NCI-H1436 (cell line): ENCODE measurements at places on chromosomes 1 and 21.
A peak's percentile ranks its signal among the peaks of the same experiment; 100 is the strongest.

DNA sequence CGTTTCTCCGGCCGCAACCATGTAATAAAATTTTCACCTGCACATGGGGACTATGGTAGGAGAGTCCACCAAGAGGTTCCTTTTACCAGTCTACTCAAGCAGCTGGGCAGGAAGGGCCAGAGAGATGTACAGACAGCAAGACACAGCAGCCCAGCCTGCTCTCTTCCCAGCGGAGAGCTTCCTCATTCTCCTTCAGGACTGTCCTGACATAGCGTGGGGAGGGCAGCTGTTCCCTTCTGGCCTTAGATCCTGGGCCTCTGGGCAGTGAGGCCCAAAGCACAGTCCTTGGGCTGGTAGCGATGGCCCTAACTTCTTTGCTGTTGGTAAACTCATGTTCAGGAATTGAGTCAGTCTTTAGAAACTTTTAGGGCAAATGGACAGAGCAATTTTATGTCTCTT is 89.1 kb downstream of the BCAR3 start:
- no peak for DNase-seq

GRCh38 chr1:112358061-112358770 is 37.8 kb upstream of the CTTNBP2NL start:
- DNase-seq, result no peak

DNA sequence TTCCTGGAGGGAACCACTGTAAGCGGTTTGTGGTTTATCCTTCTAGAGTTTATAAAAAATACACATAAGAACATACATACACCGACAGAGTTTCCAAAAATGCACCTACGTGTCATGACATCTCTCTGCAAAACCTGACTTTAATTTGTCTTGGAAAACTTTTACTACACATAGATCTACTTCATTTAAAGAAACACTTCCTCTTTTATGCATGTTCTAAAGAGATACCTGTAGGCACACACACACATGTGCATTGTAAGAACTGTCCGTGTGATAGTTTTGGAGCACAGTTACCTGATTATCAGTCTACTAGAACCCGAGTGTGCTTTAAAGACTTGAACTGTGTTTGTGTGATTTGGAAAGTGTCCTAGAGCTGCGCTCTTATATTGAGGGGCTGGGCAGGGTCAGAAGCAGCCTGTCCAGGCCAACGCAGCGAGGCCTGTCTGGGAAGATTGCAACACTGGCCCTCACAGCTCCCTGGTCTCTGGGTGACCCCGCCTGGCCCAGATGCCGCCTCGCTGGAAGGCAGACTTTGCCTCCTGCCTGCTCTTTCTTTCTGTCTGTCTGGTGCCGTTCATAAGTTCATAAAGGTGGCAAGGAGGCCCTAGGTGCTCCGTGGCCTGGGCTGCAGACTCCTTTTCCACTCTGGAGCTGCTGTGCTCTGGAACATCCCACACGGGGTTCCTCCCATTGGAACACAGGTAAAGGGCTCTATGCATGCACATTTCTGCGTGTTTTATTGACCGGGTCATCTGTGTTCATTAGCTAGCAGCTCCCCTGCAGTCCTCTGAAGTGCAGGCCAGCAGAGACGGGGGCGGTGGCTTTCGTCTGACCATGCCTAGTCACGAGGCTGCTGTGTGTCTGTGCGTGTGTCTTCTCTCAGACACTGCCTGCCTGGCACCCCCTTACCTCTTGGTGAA is 46.3 kb downstream of the AGPAT3 start:
- DNase-seq, result no peak

GRCh38 chr1:1259119-1259488 is 12.6 kb upstream of the C1QTNF12 start:
- DNase-seq, result no peak

DNA sequence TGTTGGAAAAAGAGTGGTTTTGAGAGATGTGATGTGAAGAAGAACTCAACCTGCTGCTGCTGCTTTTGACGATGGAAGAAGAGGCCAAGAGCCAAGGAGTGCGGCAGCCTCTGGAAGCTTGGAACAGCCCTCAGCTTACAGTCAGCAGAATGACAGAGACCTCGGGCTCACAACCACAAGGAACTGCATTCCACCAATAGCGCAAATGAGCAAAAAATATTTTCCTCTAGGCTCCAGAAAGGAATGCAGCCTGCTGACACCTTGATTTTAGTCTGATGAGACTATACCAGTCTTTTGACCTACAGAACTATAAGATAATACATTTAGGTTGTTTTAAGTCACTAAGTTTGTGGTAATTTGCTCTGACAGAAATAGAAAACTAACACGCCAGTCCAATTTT is 10.2 kb downstream of the SDHB start:
- DNase-seq, result no peak

DNA sequence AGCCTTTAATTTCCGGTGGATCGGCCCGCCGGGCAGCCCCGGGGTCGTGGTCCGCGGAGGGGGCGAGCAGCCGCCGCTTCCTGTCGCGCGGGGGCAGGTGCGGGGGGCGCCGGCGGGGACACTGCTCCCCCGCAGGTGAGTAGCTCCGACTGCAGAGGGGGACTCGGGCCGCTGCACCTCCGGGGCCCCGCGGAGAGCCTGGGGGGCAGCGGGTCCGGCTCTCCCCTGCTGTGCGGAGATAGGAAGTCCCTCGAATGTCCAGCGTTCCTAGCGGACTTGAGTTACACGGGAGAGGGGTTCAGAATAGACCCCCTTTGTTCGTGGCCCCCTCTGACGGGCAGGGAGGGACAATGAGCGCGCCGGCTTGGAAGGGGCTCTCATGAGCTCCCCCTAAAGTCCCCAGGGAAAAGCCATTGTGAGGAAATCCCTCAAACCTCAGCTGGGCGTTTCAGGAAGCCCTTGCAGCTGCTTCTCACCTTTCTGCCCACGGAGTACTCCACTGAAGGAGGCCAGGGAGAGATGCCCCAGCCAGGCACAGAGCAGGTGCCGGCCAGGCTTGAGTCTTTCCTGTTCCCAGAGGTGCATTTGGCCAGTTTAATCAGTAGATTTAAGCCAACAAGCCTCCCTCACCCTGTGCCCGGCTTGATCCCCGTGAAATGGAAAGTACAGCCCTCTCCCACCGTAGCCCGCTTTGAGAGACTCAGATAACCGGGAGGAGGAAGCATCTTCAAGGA is 925 bp downstream of the PDE9A start:
- DNase-seq, result peak; percentile 84

DNA sequence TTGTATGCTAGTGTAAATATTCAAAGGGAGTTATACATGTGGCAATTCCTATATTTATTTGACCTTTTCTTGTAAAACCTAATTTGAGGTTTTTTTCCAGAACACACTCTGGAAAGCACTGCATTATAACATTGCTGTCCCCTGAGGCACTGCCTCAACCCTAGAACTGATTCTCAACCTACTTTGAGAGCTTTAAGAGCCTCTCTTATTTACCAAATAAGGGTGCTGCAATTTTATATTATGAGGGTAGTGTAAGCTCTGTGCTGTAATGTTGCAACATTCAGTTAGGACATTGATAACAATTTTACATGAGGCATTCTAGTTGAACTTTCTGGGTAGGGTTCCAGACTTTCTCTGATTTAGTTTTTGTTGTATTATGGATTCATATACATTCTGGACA is 302.2 kb upstream of the DEPDC1 start:
- no peak for DNase-seq

DNA sequence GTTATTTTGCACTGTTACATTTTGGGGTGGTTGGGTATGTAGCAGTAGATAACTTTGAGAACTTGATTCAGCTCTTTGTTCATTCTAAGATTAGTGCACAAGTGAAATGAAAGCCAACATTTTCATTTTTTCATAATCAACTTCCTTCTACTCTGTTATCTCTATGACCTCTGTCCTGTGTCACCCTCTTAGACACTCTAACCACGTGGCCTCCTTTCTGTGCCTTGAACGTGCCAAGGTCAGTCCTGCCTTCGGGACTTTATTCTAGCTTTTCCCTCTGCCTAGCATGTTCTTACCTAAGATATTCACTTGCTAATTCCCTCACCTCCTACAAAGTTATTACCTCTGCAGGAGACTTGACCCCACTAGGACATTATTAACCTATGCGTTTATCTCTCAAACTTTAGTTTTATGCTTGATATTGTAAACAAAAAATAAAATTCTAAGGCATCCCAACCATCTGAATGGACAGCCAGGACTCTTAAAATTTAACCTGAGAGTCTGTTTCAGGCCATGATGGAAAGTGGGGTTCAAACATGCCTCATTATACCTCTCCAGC is 19.2 kb upstream of the EDEM3 start:
- DNase-seq, result no peak

GRCh38 chr1:30299393-30299792 is 424.0 kb downstream of the MATN1 start:
- DNase-seq, result no peak

DNA sequence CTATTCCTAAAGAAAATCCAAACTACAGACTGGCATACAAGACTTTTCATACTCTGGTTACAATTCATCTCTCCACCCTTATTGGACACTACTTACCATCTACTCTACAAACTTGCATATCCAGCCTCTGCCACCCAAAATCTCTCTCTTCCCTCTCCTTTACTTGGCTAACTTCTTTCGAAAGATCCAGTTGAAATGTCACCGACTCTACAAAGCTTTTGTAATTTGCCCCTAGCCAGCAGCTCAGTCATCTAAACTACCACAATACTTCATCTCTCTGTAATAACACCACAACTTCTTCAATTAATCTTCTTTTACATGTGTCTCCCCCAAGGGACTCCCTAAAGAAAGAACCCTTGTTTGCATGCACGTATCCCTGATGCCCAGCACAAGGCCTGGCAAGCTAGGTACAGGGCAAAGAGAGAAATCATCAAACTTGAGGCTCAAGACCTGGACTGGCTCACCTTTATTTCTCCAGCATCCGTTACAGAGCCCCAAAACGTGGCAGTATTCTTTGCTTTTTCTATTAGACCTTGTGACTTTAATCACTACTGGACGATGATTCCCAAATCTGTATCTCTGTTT is 2.7 kb downstream of the ZBTB21 start:
- DNase-seq, result no peak

GRCh38 chr1:203672346-203672745 is 45.7 kb downstream of the ATP2B4 start:
- no peak for DNase-seq

DNA sequence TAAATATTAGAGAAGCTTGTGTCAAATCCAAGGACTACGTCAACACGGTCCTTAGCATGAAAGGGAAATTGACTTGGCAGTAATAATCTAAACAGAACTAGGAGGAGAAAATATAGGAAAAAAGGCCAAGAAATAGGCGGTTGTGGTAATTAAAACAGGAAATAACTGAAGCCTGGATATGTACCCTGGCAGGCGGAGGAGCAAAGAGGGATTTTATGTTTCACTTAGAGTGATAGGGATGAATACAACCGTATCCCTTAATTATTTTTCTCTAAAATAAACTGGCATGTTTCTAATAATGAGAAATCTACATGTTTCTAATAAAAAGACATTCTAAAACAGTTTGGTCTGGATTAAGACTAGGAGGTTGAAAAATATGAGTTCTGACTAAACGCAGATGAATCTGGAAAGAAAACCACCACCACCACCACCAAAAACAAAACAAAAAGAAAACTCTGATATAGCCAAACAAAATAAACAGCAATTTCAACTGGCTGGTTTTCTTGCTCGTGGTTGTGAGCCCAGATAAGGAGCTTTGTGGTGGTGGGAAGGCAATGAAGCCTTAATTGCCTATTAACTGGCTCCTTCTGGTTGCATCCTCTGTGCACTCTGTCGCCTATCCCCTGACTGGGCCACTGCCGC is 334.2 kb upstream of the SNX7 start:
- no peak for DNase-seq

DNA sequence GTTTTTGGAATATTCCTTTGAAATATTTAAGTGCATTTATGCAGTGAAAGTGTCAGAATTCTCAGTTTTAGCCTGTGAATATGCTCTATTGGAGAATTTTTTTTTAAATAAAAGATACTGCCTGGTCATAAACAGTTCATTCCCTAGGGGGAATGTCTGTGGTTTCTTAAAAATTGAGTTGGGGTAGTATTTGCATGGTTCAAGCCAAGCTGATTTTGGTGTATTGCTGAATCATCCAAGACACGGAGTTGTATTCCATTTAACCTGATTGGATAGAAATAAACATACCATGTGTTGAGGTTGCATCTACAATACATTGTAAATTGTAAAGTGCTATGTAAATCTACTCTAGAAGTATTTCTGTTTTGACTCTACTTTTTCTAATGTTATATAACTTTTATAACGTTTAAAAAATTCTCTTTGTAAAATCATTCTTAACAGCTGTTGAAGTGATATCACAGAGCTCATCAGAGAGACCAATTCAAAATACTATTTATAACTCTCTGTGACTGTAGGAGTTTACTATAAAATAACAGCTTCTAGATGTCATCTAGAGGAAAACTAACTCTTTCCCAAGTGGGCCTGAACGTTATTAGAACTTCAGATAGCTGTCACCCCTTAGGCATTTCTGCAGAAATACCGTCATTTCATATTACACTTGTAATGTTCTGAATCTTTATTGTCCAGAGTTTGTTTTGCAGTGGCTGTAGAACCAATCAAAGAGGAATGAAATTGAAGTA is 199.1 kb downstream of the USP25 start:
- no peak for DNase-seq

DNA sequence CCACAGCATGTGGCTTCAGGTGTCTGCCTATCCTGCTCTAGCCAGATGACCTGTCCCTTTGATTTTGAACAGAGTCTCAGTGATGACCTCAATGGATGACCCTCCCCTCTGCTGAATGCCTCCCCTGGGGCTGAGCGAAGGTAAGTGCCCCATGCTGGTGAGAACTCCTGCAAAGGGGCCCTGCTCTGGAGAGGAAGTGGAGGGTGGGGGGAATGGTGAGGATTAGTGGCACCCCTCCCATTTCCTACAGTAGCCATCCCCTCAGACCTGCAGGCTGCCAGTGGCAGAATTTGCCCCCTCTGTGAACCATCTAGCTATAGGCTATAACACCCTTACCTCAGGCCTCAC is 3.7 kb upstream of the PMVK start:
- no peak for DNase-seq

DNA sequence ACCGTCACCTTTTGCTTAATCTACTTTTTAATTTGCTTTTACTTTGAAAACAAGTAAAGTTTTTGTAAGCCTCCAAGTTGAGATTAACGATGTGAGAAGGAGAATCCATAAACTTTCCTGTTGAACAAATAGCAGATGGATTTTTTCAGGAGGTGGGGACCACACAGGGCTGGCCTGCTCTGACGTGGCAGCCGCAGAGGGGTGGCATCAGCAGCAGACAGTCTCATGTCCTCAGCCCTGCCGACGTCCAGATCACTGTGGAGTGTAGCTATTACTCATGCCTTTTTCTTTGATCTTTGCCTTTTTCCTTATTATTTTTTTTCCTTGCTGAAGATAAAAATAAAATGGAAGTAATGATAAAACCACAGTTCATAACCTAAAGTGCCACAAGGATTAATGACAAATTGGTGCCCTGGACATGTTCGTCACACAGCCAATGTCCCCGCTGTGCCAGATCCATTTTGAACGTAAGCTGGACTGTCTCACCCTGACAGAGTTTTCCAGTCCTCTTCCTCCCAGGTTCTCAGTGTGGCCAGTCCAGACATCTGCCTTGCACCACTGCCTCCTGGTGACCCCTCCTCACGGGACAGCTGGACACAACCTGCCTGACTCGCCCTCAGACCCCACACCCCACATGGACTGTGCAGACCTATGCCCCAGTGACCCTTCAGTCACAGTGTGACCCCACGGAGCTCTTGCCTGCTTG is 15.4 kb upstream of the ZBTB21 start:
- DNase-seq, result no peak
